ENCODE measurements at places on chromosomes 6 and 20.

DNA sequence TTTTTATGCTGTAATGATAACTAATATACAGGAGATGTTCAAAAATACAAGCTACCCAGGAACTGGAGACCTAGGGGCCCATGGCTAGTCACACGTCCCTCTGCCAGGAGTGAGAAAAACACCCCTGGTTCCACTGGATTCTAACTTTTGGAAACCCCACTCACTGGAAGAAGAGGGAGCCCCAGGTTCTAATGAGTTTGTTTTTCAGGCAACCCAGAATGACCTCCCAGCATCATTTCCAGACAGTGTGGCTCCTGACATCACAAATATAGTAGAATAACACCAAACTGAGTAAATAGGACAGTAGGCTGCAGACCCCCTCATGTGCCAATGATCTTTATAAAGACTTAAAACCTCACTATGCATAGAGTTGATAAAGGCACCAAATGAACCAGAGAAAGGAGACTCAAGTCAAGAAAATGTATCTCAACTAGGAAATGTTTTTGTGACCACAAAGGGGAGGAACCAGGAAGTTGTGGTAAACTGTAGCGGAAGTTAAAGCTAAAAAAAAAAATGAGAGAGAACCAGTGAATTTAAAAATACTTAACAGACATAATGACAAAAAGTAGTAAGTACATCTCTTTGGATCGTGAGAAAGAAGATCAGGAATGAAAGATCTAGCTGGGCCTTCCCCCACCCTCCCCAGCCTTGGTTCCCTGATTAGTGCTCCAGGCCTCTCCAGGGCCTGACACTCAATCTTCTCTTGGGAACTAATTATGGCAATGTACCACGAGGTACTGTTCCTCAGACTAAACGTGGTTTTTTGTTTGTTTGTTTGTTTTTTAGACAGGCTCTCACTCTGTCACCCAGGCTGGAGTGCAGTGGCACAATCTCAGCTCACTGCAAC is 19.8 kb downstream of the HLA-E start:
- DNase-seq: no peak

GRCh38 chr6:165854061-165854862 is 191.2 kb upstream of the PDE10A start:
- no peak for DNase-seq

- no peak for DNase-seq
These were observed 3.2 kb downstream of the CUTA start for GRCh38 chr6:33414592-33415271.

GRCh38 chr6:26205625-26206574 is 118.7 kb downstream of the HFE start:
- no peak for DNase-seq

- DNase-seq: no peak
These were observed 188.0 kb upstream of the SLC24A3 start for GRCh38 chr20:19024296-19025035.

GRCh38 chr20:21096321-21097043 is 9.7 kb downstream of the LINC00237 start:
- no peak for DNase-seq

Measured in activated CD4-positive, alpha-beta T cell treated with anti-CD3 and anti-CD28 coated beads, Interleukin-2, amount 50 U/mL, for 4 hours (primary cell).